Astrocyte of the hippocampus (primary cell): ENCODE measurements at places on chromosomes 3 and 15.
A peak's percentile ranks its signal among the peaks of the same experiment; 100 is the strongest.

DNA sequence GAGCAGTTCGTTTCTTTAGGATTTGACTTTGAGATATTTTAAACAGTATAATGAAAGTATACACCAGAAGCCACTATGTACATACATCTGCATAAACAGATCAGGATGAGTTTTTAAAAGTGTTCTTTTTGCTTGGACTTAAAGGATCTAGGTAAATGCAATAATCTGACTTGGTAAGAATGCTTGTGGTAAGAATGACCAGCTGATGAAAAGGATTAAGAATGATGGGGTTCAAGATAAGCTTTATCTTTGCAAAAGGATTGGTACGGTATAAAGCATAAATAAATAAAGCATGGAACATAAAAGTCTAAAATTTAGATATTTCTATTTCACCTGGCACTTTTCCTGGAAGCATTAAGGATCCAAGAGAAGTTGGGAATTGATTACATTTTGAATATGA, 9.8 kb upstream of the MME start:
- no peak for DNase-seq

DNA sequence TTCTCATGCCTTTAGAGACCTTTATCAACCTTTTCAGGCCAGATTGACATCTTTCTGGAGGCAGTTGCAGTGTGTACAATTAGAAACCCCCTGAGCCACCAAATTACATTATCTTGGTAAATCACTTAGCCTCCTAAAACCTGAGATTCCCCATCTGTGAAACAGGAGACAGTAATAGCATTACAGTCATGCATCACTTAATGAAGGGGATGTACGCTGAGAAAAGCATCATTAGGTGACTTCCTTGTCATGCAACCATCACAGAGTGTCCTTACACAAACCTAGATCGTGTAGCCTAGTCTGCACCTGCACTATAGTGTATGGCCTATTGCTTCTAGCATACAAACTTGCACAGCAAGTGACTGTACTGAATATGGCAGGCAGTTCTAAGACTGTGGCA, 400.8 kb upstream of the CNTN3 start:
- no peak for DNase-seq

DNA sequence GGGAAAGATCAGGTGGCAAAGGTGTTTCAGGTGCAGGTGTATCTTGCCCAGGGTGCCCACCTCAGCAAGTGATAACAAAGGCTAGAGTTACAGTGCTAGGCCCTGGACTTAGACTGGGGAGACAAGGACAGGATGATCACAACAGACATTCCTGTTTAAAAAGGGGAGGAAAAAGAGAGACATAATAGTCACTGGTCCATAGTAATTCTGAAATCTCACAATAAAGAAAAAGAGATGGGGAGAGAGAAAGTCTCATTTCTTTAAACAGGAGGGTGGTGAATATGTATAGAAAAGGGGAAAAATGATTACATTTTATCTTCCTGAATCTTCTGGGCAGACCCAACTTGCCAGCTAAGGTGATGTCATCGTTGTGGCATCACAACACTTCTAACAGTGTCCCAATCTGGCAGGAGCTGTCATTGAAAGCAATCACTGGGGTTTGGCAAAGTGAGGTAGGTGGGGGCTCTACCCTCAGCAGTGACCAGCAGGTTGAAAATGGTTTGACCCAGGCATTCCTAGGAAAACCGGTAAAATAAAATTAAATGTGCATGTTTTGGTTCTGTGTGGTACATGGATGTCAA, 99.5 kb downstream of the ZNF621 start:
- no peak for DNase-seq

GRCh38 chr15:97977734-97978133, 17.2 kb downstream of the ARRDC4 start:
- DNase-seq, result no peak

DNA sequence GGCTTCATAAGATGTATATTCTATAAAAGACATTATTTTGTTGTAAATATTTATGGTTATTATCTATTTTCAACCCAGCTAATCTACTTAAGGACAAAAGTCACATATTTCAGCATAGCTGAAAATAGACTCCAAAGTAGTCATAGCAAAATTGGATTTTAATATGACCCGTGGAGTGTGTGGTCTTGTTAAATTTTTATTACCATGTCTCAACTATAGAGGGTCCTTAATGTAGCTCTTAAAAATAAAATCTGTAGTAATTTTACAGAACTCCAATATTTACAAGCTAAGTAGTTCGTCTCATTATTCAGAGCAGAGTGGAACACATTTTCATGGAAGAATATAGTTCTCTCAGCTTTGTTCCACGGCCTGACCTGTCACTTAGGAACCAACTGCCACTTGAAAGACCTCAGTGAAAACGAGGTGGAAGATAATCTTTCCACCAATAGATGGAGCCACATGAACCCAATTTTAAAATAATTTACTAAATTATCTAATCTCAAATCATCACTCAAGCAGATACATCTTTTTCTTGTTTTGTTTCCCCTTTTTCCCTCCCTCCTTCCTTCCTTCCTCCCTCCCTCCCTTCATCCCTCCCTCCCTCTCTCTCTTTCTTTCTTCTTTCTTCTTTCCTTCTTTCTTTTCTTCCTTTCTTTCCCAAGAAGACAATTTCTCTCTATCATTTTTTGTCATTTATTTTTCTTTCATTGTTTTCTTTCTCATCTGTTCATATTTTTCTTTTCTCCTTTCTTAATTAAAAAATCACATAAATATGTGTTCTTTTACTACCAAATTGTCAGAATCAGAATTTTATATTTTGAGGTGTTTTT, 97.2 kb downstream of the CLDN1 start:
- DNase-seq, result peak; percentile 52

DNA sequence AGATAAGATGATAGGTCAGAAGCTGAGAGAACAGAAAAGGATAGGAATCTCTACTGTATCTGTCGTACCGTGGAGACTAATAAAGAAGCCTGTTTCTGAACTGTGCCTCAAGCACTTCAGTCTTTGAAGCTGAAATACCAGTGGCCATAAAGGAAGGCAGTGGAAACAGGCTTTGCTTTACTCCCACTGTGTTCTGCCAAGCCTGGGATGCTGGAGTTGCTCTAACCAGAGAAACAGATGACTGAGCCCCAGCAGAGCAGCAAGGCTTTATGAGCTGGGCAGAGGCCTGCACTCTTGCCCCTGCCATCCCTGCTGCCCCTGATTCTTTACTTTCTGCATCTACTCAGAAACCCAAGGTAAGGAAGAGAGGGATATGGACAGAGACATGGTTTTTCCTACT, 89.4 kb downstream of the PDE8A start:
- DNase-seq, result no peak

DNA sequence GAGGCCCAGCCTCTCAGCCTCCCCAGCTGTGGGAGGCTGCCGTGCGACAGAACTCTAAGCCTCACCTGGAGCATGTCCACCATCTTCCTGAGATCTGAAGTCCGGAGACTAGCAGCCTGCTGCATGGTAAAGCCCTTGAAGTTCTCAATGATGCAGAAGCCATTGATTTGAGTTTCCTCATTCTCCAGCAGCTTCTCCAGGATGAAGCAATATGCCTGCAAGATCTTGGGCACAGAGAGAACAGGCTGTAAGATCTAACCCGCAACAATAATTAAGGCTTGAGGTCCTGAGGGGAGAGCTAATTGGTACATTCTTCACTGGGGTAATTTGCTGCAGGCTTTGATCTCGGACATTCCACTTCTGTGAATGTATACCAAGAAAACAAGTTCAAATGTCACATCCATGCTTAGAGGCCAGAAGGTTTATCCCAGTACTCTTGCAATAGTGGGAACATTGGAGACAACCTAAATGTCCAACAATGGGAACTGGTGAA, 9.7 kb downstream of the RLBP1 start:
- DNase-seq, result no peak

GRCh38 chr15:44308889-44309288, 20.4 kb downstream of the GOLM2 start:
- no peak for DNase-seq

GRCh38 chr3:192570821-192571791, 156.2 kb downstream of the FGF12 start:
- peak; percentile 82 for DNase-seq

GRCh38 chr3:30770387-30770786, 124.1 kb downstream of the GADL1 start:
- peak; percentile 86 for DNase-seq

DNA sequence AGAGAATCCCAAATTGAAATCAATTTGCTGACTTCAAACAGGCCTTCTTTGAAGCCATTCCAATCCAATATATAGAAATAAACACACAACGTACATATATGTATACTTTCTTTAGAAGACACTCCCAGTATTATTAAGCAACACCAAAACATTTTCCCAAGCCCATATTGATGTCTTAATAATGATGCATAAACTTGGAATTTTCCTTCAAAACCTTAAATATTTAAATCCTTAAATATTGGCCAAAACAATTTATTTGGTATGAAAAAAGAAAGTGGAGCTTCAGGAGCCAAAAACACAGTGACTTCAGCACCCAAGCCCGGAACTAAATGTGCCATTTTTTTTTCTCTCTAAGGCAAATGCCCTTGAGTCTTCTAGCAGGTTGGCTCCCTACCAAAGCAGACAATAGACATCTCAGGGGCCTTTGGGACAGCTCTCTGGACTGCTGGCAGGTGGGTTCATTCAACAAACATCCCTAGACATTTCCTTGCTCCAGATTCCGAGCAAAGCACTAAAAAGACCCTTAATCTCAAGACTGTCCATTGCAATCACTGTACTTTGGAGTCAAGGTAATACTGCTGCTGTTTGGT, 384.7 kb downstream of the NTRK3 start:
- no peak for DNase-seq

DNA sequence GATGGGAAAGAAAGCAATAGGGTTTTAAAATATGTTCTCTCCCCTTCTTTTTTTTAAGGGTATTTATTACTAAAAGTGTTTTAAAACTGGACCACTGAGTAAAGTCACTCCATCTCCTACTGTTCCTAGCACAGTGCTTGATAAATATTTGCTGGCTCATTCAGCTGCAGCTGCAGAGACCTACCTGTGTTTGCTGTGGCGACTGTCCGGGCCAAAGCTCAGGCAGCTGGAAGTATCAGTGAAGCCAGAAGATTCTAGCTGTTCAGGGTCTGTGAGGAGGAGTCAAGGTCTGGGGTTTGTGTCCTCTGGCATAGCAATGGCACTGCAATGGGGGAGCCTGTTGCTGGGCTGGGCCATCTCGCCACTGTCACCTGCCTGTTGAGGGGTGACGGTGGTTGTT, 109.9 kb downstream of the RPLP1 start:
- DNase-seq, result no peak

GRCh38 chr15:28993051-28993719, 107.4 kb downstream of the APBA2 start:
- DNase-seq, result peak; percentile 70

GRCh38 chr3:97089621-97090020, 275.2 kb downstream of the EPHA6 start:
- no peak for DNase-seq

DNA sequence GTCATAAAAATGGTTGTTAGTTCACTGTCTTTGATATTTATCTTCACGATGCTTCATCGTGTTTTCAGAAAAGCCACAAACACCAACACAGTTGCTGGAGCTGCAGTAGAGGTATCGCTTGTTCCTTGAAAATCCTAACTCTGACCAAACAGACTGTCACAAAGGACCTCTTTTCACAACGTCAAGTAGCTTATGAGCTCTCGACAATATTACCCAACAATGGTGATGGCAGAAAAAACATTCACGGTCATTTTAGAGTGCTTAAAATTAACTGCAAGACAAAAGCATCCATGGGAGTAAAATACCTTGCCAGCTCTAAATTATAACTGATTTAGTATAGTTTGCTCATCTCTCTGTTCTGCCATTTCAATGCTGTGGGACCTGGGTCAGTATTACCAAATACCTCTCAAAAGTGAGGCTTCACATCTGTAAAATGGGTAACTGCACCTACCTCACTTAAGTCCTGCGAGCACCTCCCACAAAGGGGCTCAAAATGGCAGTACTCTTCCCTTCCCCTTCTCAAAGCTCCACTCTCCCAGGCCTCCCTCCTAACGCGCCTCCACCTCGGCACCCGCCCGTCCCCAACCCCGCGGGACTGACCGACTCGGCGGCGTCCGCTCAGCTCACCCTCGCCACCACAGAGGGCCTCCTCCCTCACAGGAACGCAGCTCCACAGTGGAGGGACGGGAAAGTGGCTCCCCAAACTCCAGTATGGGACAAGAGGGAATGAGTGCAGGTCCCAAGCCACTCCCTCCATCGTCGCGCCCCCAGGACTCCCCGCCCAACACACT, 546 bp downstream of the TRIM59 start:
- DNase-seq, result peak; percentile 43

- no peak for DNase-seq
Measured at GRCh38 chr3:184884359-184885017, 72.5 kb downstream of the VPS8 start.

GRCh38 chr3:61761694-61762430, 200.5 kb downstream of the PTPRG start:
- DNase-seq, result no peak

DNA sequence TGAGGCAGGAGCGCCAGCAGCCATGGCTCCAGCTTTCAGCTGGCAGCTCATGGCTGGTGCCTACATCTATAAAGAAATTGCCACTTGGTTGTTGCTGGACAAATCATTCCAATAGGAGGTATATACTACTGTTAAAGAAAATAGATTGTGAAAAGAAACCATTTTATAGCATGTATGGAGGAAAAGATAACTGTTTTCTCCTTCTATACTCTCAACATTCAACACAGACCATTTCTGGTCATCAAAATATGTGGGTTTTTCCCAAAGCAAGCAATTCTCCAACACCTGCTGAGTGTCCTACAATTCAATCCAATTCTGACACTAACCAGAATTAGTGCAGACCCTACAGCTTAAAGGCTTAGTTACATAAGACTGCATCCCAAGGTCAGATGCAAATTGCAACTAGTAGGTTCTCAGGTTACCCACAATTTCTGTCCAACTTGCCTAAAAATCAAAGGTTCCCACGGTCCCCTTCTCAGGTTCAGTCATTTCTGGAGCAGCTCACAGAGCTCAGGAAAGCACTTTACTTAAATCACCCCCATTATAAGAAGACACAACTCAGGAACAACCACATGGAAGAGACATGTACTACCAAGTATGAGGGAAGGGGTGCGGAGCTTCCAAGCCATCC, 42.4 kb upstream of the STRIT1 start:
- no peak for DNase-seq
